ENCODE measurements at places on chromosomes 7 and 10. TPM values are rescaled to one million over a fixed set of nuclear protein-coding genes. Genes with fewer than 3 reads are reported as not detected.

SSC4D gene
- total RNA-seq, result 0.36 TPM

DNA sequence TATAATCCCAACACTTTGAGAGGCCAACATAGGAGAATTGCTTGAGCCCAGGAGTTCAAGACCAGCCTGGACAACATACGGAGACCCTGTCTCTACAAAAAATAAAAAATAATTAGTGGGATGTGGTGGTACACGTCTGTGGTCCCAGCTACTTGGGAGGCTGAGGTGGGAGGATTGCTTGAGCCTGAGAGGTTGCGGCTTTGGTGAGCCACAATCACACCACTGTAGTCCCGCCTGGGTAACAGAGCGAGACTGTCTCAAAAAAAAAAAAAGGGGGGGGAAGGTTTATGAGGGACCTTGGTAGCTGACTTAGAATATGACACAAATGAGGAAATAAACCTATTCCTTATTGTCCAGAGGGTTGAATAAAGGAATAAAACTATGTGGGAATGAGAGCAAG lies 30.8 kb downstream of the SCD start:
- no peak for DNase-seq

NEBL gene
- 4.3 TPM for total RNA-seq

GRCh38 chr7:66643395-66643794 lies 14.7 kb downstream of the KCTD7 start:
- no peak for DNase-seq

CYP2C19 gene
- total RNA-seq, result not detected

DDC gene
- not detected for total RNA-seq

CYP3A4 gene
- not detected for total RNA-seq

All from fibroblast of the aortic adventitia (primary cell).